ENCODE measurements at places on chromosomes 7 and 10. TPM values are rescaled to one million over a fixed set of nuclear protein-coding genes. Genes with fewer than 3 reads are reported as not detected.

Gene CTNNA3
- total RNA-seq: under 0.01 TPM

Gene CCDC172
- not detected for total RNA-seq

Gene PALD1
- 0.14 TPM for total RNA-seq

Gene OR2A12
- total RNA-seq: not detected

Gene BBS9
- total RNA-seq: 29.4 TPM

Gene SLC26A5
- not detected for total RNA-seq
